ENCODE measurements at places on chromosomes 1 and 21. TPM values are rescaled to one million over a fixed set of nuclear protein-coding genes. Genes with fewer than 3 reads are reported as not detected.
A peak's percentile ranks its signal among the peaks of the same experiment; 100 is the strongest.

DNA sequence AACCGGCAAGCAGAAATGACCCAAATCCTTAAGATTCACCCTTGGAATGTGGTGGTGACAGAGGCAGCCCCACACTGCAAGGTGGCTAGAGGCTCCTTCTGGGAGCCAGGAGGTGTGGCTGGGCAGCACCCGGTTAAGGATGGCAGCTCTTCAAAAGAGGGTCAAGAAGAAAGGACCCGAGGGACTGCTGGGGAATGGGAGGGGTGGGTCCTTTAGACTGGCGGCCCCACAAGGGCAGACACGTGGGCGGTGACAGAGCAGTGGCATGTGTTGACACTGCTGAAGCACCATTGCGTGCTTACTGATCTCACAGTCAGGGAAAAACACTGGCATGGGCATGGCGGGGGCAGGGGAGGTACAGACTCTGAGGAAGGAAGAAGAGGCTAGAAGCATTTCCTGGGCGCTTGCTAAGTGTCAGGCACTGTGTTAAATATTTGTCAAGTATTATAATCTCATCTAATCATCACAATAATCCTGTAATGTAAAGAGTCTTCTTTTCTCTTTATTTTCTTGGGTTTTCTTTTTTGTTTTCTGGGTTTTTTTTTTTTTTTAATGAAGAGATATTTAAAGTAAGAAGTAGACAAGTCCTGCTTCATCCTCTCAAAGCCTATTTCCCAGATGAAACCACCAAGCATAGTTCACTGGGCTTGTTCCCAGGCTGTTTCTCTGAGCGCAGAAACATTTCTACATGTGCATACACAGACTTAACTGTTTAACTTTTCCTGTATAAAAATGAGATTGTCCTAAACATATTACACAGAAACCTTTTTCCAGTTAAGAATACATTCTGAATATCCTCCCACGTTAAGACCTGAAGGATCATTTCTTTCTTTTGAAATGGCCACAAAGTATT, 165.8 kb upstream of the EDN2 start:
- peak overlapping the region; percentile 80 for H3K27ac ChIP-seq
- H3K4me3 ChIP-seq = peak overlapping the region; percentile 55
- peak; percentile 72 for DNase-seq
- H3K27me3 ChIP-seq = no peaks in the 10 kb centered on the region

The CFAP141 gene
- total RNA-seq = not detected

GRCh38 chr1:211333906-211334305, 7.3 kb downstream of the TRAF5 start:
- H3K36me3 ChIP-seq = peaks cover 53% of the 10 kb centered on the region
- peak overlapping the region; percentile 47 for H3K27ac ChIP-seq
- peaks cover 88% of the 10 kb centered on the region for H3K4me1 ChIP-seq
- H3K4me3 ChIP-seq = no peak overlapping the region
- H3K27me3 ChIP-seq = no peaks in the 10 kb centered on the region
- DNase-seq = peak; percentile 53

- no peak overlapping the region for H3K27ac ChIP-seq
- DNase-seq = no peak
- no peaks in the 10 kb centered on the region for H3K4me1 ChIP-seq
- no peaks in the 10 kb centered on the region for H3K27me3 ChIP-seq
These were observed 89.9 kb upstream of the CXADR start for GRCh38 chr21:17422931-17423330.

The TRIM67 gene
- total RNA-seq = not detected

The SLC25A34 gene
- 1.5 TPM for total RNA-seq

DNA sequence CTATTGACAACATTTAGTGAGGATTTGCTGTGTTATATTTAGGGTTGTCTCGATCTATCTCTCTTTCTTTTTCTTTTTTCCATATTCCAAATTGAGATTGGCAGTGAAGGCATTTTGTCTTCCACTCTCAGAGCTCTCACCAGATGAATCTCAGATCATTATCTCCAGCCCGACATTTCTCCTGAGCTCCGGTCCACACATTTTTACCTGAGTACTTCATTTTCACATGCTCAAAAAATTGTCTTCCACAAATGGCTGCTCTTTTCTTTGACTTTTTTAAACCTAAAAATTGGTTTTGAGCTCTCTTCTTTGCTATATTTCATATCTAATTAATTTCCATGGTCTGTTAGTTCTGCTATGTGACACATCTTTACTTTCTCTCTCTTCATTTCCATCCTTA, 56.9 kb upstream of the ASB17 start:
- no peaks in the 10 kb centered on the region for H3K4me1 ChIP-seq
- no peak overlapping the region for H3K27ac ChIP-seq
- no peak for DNase-seq
- no peaks in the 10 kb centered on the region for H3K36me3 ChIP-seq
- peaks cover 2% of the 10 kb centered on the region for H3K27me3 ChIP-seq

DNA sequence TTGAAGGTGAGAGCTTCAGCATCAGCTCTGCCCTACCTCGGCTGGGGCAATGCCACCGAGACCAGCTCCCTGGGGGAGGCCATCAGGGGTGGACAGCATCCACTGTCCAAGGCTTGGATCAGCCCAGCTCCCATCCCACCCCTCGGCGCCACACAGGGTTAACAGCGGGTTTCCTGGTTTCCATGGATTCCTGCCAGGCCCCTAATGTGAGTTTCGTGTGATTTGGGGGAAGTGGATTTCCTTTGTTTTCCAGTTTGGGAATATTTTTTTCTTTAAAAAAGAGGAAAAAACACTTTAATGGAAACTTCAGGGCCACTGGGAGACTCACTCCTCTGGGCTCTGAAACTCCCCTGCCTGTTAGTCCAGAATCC, 34.3 kb downstream of the CASZ1 start:
- H3K27ac ChIP-seq = no peak overlapping the region
- H3K36me3 ChIP-seq = no peaks in the 10 kb centered on the region
- H3K4me3 ChIP-seq = no peak overlapping the region
- no peaks in the 10 kb centered on the region for H3K27me3 ChIP-seq
- H3K4me1 ChIP-seq = no peaks in the 10 kb centered on the region

DNA sequence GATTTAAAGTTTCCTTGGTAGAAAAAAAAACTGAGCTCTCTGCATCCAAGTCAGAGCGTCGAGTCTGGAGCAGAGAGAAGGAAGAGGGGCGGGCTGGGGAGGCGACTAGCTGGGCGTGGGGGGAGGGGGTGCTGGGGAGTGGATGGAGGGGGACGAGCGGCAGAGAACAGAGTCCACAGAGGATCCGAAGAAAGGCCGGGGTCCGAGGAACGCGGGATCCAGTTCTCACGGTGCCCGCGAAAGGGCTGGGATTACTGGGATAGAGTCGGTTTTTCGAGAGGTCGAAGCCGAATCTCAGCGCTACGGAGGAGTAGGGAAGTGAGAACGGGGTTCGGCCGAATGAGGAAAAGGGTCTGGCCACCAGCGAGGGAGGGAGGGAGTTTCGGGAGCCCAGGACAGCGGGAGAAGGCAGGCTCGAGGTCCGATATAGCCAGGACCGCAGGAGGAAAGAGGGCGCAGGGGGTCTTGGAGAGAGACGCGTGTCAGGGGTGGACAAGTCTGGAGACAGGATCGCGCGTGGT, 665 bp downstream of the DAB1 start:
- no peak overlapping the region for H3K4me3 ChIP-seq
- H3K36me3 ChIP-seq = no peaks in the 10 kb centered on the region
- DNase-seq = no peak
- H3K27me3 ChIP-seq = peaks cover 55% of the 10 kb centered on the region

GRCh38 chr1:46488343-46489168, 1.1 kb upstream of the DMBX1 start:
- peaks cover 22% of the 10 kb centered on the region for H3K4me1 ChIP-seq
- H3K27me3 ChIP-seq = peaks cover 89% of the 10 kb centered on the region
- peak overlapping the region; percentile 28 for H3K27ac ChIP-seq
- H3K36me3 ChIP-seq = peaks cover 5% of the 10 kb centered on the region
- DNase-seq = no peak

The KRTAP21-2 gene
- total RNA-seq = not detected

- H3K27ac ChIP-seq = no peak overlapping the region
- no peaks in the 10 kb centered on the region for H3K27me3 ChIP-seq
- no peak overlapping the region for H3K4me3 ChIP-seq
- DNase-seq = no peak
- peaks cover 62% of the 10 kb centered on the region for H3K4me1 ChIP-seq
These were observed 90.7 kb upstream of the DUSP10 start for GRCh38 chr1:221832617-221833016.

The HEYL gene
- not detected for total RNA-seq

- H3K4me3 ChIP-seq = no peak overlapping the region
- H3K27me3 ChIP-seq = peaks cover 5% of the 10 kb centered on the region
- no peak overlapping the region for H3K27ac ChIP-seq
- no peak for DNase-seq
These were observed 61.6 kb downstream of the SLX9 start for GRCh38 chr21:45001134-45002095.

The AADACL3 gene
- total RNA-seq = not detected

The POLR3GL gene
- 12.1 TPM for total RNA-seq

The C1orf146 gene
- not detected for total RNA-seq

GRCh38 chr1:39322431-39322830, 117.9 kb downstream of the MACF1 start:
- no peaks in the 10 kb centered on the region for H3K27me3 ChIP-seq
- H3K27ac ChIP-seq = no peak overlapping the region
- DNase-seq = no peak
- peaks cover 13% of the 10 kb centered on the region for H3K4me1 ChIP-seq
- peaks cover 58% of the 10 kb centered on the region for H3K36me3 ChIP-seq
